SK-MEL-5 (cell line): ENCODE measurements at places on chromosomes 16 and 17.

DNA sequence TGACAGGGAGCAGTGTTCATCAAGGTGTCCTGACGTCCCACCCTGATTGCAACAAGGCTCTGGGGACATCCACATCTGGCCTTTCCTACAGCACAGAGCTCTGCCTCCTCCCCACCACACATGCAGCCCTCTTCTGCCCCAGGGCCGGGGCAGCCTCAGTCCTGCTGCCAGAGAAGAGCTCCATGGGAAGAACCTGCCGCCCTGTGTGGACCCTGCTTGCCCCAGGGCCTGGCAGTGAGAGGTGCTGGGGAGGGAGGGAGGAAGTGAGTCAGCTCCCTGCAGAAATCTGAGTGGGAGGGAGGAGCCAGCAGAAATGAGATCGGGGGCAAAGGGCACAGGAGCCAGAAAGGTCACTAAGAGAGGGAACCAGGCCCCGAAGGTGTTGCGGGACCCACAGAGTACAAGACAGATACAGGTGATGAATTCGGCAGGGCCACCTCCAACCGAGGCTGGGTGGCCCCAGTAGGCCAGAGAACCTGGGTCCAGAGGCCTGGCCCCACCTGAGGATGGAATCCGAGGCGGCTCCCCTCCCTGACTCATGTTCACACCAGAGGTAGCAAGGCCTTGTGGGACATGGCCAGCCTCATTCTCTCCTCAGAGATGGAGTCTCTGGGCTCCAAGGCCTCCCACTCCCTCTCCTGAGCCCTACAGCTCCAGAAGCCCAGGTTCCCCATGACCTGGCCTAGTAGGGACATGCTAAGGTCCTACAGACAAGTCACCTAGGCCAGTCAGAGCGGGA is 24.8 kb downstream of the MYO18A start:
- peak; percentile 51 for DNase-seq

- DNase-seq = no peak
Measured at GRCh38 chr17:59680314-59680713, 26.9 kb downstream of the PTRH2 start.

- no peak for DNase-seq
Measured at GRCh38 chr16:89253548-89254287, 36.2 kb downstream of the ZNF778 start.

DNA sequence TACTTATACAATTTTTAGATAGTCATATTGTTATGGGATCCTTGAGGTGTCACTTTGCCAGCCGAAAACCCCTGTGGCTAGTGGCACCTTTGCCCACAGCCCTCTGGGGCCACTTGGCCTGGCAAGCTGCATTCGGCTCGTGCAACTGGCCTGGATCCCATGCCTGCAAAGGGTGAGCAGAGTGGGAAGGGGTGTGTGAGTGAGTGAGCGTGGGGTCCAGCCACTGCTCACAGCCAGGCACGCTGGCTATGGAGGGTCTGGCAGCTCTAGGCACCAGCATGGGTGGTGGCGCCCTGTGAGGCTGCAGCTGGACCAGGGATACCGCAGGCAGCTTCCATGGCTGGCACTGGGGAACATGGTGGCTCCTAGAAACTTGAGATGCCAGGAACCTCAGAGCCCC is 49.0 kb downstream of the ESRP2 start:
- DNase-seq = no peak

- no peak for DNase-seq
Measured at GRCh38 chr17:10294180-10294579, 78.6 kb downstream of the MYH13 start.

DNA sequence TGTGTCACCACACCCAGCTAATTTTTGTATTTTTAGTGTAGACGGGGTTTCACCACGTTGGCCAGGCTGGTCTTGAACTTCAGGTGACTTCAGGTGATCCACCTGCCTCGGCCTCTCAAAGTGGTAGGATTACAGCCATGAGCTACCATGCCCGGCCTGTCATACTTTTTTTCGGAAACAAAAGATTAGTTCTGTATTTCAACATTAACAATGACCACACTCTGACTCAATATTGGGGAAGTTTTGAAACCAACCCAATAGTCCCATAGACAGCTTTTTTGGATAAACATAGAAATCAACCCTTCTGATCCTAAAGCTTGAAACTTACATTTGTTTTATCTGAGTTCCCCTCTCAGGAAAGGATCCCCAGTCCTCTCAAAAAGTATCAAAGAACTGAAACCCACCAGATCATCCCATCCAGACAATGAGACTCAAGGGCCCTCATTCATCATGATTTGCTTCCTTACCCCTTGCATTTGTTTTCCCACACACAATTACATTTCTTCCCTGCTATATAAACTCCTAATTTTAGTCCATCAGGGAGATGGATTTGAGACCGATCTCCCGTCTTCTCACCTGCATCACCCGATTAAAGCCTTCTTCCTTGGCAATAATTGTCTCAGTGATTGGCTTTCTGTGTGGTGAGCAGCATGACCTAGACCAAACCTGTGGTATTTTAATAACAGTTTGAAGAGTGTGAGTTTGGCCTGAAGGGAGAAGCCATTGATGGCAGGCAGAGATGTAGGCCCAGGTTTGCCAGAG is 7.2 kb upstream of the AGRP start:
- no peak for DNase-seq

DNA sequence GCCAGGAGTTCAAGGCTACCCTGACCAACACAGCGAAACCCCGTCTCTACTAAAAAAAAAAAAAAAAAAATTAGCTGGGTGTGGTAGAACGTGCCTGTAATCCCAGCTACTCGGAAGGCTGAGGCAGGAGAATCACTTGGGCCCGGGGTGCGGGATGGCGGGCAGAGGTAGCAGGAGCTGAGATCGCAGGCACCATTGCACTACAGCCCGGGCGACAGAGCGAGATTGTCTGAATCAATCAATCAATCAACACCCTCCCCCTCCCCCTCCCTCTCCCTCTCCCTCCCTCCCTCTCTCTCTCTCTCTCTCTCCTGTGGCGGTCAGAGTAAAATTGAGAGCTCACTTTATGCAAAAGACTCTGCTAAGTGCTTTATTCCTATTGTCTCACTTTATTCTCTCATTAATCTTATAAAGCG is 1.2 kb downstream of the HSDL1 start:
- no peak for DNase-seq
